ENCODE measurements at places on chromosomes 16 and 17.

GRCh38 chr16:69566240-69566980, 644 bp downstream of the NFAT5 start:
- peak; percentile 63 for DNase-seq

GRCh38 chr16:2194852-2195321, 1.5 kb downstream of the CASKIN1 start:
- peak; percentile 79 for DNase-seq

GRCh38 chr17:3885271-3885670, 7.6 kb downstream of the CAMKK1 start:
- DNase-seq = no peak

- DNase-seq = peak; percentile 60
Observed at GRCh38 chr17:48456589-48456988, 26.6 kb upstream of the SKAP1 start.

GRCh38 chr16:2774161-2774891, 2.8 kb downstream of the ELOB start:
- peak; percentile 68 for DNase-seq

- DNase-seq = no peak
Observed at GRCh38 chr17:36095992-36096391, 6.0 kb upstream of the CCL3 start.

DNA sequence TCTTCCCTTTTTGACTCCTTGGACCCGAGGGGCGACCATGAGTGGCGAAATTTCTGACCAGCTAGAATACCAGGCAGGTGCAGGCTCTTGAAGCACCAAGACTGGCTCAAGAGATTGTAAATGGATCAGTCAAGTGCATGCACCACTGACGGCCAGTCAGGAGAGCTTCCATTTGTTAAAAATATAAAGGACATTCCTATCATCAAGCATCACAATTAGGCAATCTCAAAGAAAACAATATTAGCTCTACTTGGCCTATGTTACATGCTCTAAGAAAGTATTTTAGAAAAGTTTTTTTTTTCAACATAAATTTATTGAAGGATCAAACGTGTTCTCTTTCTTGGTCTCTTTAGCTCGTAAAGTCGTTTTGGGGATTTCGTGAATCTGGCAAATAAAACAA, 1.5 kb upstream of the PRKCA start:
- no peak for DNase-seq

GRCh38 chr16:50281391-50282009, 15.1 kb downstream of the ADCY7 start:
- no peak for DNase-seq

GRCh38 chr17:4297351-4297750, 33.6 kb upstream of the ANKFY1 start:
- DNase-seq = no peak

- DNase-seq = peak; percentile 65
Observed at GRCh38 chr16:709566-710499, 4.2 kb upstream of the FBXL16 start.

DNA sequence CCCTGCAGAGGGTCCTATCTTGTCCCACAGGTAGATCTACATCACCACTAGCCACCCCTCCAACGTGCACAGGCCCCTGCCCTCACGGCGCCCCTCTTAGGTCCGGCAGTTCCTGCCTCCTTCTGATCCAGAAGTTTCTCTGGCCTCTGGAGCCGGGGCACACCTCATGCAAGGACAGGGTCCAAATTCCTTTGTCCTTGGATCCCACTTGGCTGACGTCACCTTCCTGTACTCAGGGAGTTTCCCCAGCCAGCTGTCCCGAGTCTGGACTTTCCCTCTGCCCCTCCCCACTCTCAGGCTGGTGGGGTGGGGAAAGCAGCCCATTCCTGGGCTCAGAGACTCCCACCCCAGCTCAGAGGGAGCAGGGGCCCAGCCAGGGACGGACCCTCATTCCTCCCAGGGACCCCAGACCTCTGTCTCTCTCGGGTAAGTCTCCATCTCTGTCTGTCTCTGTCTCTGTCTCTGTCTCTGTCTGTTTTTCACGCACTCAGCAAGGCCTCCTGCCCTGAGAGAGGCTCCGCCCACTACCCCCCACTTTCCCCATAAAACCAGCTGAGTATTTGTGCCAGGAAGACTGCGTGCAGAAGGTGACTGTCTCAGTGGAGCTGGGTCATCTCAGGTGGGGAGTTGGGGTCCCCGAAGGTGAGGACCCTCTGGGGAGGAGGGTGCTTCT, at the start of gene IL32:
Gene IL32 (plus strand): TSS at position 572 of the 673 bp plus-strand sequence. CDS start 172 bp downstream, outside the sequence.
- DNase-seq = no peak

DNA sequence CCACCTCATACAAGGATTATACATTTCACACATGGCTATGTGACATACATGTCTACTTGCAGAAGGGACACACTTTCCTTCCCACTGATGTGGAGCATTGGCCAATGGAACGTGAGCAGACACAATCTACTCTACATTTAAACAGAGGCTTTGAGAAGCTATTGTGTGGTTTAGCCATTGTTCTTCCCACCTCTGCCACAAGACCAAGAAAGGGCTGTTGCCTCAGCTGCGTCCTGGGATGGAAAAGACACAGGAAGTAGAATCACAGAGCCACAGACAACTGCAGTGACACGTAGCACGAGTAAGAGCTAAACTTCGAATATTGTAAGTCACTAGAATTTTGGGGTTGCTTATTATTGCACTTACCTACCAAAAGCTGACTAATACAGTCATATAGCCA, 33.3 kb downstream of the PRKCB start:
- DNase-seq = no peak

DNA sequence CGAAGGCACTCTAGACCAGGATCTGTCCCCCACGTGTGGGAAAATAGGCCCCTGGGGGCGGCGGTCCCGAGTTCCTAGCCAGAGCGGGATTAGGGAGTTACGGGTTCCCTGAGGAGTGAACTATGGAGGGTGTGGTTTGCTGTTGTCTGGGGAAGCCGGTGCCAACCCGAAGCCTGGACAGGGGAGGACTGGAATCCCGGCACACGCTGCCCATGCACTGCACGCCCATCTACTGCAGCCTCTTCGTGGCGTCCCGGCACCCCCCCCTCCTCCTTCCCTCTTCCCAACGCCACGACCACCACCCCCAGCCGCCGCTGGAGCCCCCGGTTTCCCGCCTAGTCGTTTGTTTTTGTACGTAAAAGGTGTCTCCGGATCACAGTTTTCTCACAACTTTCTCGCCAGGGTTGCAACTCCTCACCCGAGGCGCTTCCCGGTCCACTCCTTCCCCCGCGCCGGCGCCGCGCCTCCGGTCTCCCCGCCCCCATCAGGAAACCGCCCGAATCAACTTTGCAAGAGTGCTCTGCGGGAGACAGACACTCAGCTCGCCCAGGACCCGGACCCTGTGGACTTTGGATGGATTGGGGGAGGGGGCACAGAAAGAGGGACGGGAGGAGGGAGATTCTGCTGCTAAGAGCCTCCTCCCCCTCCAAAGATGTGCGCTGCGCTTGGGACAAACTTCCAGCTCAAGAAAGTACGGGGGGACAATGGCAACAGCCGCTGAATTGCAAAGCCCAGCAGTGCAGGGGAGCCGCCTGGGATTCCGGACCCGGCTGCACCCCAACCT, 1.4 kb upstream of the LHX1 start:
- DNase-seq = no peak

DNA sequence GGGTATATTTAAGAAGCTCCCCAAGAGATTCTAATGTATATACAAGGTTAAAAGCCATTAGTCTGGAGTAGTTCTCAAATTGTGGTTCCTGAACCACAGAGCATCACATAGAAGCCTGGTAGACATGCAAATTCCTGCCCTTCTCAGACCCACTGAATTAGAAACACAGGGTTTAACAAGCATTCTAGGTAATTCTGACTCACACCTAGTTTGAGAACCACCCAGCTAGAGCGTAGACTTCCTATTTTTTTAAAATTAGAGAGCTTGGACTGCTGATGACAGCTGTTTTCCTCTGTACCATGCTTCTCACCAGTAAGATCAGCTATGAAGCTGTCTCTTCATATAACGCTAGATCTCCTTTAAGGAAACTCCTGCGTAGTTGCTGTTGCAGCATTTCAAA, 50.6 kb downstream of the HS3ST3B1 start:
- DNase-seq = no peak

DNA sequence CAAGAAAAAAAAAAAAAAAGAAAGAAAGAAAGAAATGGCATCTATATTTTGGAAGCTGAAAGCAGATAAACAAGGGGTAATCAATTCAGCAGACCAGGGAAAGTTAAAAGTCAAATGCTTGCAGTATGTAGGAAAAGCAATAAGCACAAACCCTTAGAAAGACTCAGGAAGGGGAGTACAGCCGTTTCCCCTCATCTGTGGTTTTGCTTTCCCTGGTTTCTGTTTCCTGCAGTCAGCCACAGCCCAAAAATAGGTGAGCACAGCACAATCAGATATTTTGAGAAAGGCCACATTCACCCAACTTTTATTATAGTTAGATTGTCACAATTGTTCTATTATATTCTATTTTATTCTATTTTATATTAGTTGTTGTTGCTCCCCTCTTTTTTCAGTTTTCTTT, 14.4 kb upstream of the ALOX12 start:
- DNase-seq = peak; percentile 13

GRCh38 chr17:66726371-66726770, 108.5 kb upstream of the CACNG5 start:
- no peak for DNase-seq

GRCh38 chr16:67928561-67929364, 2.9 kb downstream of the CTRL start:
- peak; percentile 85 for DNase-seq

- no peak for DNase-seq
Observed at GRCh38 chr17:68161644-68162428, 86.0 kb upstream of the AMZ2 start.

GRCh38 chr16:59249011-59249410, 514.9 kb upstream of the GOT2 start:
- DNase-seq = no peak

DNA sequence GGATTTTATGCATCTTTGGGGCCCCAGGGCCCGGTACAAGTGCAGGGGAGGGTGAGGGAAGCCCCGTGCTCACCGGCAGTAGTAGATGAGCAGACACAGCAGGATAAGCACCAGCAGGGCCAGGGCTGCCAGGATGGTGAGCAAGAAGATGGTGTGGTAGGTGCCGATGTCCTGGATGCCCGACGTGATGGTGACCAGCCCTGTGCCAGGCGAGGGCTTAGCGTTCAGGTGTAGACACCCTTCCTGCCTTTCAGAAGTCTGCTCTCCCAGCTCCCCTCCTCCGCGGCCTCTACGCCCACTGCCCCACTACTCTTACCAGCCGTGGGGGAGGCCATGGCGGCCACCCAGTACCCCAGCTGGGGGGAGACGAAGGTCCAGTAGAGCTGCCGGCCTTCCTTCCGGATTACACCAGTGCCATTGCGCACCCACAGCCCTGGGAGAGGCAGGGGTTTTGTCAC, 8.0 kb downstream of the FAM171A2 start:
- DNase-seq = no peak

DNA sequence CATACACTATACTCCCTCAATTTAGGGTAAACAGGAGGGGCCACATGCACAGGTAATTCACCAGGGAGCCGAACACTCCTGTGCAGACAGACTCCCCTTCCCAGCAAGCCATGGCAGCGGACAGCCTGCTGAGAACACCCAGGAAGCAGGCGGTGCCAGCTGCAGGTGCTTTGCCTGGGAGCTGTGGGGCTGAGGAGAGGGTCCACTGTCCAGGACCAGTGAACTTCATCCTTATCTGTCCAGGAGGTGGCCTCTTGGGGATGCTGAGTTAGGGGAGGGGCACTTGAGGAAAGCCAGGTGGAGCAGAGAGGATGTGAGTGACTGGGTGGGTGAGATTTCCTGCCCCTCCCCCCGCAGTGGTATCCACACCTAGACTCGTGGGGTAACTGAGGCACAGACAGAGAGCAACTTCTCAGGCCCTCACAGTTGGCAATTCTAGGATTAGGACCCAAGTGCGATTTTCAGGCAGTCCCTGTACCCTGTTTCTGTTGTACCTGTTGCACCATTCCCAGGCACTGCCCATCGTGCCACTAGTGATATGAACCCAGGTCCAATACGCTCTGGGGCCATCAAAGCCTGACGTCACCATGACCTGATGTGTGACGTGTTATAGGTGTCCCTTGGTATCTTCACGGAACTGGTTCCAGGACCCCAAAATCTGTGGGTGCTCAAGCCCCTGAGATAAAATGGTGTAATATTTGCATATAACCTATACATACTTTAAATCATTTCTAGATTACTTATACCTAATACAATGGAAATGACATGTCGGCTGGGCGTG, 1.2 kb downstream of the GRN start:
- DNase-seq = no peak

DNA sequence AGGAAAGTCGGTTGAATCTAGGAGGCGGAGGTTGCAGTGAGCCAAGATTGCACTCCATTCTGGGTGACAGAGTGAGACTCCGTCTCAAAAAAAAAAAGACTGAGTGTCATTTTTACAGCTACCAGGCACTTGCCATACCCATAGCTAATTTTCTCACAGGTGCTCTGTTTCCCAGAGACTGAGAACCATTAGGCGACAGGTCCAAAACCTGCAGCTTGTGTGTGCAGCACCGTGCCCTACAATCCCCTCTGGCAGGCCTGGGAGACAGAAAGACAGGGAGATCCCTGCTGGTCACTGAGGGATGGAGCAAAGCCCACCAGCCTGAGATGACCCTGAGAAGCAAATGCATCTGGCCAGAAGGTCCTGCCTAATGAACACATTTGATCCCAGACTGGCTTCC, 2.7 kb downstream of the TFAP4 start:
- no peak for DNase-seq

DNA sequence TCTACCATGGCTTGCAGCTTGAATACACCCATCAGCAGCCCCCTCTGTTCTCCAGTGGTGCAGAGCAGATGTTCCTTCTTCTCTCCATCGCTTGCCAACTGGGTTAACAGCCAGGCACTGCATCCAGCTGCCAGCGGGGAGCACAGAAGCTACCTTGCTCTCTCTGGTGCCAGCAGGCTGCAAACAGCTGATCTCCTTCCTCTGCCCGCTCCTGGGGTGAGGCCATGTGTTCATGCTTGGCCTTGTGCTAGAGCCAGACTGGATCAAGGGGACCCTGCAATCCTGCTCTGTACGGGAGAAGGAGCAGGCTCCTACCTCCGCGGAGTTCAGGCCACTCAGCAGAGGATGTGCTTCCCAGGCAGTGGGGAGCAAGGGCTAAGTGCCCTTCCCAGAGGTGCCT, 24.1 kb upstream of the ENGASE start:
- no peak for DNase-seq

- no peak for DNase-seq
Observed at GRCh38 chr16:63239065-63239570, 1202.9 kb upstream of the CDH8 start.

DNA sequence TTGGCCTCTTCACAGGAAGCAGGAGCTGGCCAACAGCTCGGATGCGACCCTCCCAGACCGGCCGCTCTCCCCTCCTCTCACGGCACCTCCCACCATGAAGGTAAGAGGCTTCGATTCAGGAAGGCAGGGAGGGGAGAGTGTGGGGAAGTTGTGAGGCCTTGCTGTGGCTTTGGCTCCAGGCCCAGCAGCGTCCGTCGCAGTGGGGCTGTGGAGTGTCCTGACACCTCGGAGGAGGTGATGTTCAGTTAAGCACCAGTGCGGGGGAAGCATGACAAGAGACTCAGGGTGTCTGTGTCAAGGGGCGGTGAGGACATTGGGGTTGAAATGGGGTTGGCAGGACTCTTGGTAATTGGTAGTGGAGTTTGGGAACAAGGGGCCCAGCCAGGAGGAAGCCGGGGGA, 109.0 kb downstream of the RAP1GAP2 start:
- peak; percentile 63 for DNase-seq
